Stimulated activated CD4-positive, alpha-beta T cell treated with anti-CD3 and anti-CD28 coated beads, Interleukin-15, amount 100 ng/mL, for 24 hours (primary cell): ENCODE measurements at places on chromosomes 7 and 10.

GRCh38 chr10:122362031-122362592 lies 12.4 kb upstream of the PLEKHA1 start:
- DNase-seq: no peak

GRCh38 chr10:109992485-109992884 lies 15.3 kb upstream of the ADD3 start:
- DNase-seq: no peak

DNA sequence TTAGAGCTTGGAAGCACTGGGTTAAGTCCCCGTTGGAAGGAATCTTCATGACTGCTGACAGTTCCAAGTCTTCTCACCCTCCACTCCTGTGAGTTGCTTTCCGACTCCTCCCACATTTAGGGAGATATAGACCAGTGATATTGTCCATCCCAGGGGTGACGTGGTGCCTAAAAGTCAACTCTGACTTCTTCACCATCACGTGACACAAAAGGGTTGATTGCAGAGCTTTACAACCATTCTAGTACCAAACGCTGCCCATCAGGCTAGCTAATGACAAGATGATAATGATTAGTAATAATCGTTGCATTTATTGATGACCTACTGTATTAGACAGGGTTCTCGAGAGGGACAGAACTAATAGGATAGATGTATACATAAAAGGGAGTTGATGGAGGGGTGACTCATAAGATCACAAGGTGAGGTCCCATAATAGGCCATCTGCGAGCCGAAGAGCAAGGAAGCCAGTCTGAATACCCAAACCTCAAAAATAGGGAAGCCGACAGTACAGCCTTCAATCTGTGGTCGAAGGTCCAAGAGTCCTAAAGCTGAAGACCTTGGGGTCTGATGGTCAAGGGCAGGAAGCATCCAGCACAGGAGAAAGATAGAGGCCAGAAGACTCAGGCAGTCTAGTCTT lies 85.3 kb upstream of the CARD11 start:
- DNase-seq: no peak

DNA sequence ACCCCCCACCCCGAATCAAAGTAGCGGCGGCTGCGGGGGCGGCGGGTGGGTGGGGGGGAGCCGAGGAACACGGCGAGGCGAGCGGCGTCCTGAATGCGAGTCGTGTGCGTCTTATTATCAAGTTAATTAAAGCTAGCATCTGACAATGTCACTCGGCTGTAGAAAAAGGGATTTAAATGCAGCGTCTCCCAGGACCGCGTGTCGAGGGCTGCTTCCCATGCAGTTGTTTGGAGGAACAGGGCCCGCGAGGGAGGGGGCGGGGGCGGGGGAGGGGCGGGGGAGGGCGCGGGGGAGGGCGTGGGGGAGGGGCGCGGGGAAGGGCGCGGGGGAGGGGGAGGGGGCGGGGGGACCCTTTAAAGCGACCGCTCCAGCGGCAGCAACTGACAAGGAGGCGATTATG lies 2.7 kb upstream of the UNCX start:
- no peak for DNase-seq

DNA sequence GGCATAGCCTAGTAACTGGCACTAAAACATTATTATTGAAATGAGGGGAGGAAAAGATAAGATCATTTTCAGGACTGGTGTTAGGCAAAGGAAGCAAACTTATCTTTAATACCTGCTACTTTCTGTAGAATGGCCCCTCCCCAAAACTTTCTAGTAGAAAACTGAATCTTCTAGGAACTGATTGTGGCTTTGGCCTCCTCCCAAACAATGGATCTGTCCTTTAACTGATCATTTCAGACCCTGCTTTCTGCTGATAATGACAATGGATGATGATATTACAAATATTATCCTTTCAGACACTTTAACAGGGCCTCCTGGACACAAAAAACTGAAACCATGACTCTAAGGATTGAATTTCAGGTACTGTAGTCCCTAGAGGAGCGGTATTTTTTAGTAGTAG lies 55.1 kb downstream of the EZH2 start:
- no peak for DNase-seq

GRCh38 chr10:25113191-25114035 lies 61.4 kb upstream of the GPR158 start:
- DNase-seq: peak; percentile 66

DNA sequence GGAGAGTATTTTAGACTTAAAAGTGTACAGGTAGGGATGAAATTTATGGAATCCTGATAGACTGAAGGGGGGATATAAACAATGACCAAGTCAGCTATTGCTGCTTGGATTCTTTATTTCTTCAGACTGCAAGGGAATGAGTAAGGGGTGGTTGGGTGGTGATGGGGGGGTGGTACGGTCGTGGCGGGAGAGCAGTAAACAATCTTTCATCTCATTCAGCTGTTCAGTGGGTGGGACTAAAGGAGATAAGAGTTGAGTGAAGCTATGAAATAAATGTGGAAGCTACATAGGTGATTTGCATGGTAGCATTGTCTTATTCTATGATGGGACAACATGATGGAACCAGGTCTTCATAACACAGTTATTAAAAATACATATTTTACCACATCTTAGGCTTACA lies 1.8 kb downstream of the SEPTIN7 start:
- peak; percentile 18 for DNase-seq
